Naive B cell (primary cell): ENCODE measurements at places on chromosomes 3 and 15. TPM values are rescaled to one million over a fixed set of nuclear protein-coding genes. Genes with fewer than 3 reads are reported as not detected.

GRCh38 chr3:130779031-130779430 is 32.4 kb upstream of the PIK3R4 start:
- DNase-seq: no peak

DNA sequence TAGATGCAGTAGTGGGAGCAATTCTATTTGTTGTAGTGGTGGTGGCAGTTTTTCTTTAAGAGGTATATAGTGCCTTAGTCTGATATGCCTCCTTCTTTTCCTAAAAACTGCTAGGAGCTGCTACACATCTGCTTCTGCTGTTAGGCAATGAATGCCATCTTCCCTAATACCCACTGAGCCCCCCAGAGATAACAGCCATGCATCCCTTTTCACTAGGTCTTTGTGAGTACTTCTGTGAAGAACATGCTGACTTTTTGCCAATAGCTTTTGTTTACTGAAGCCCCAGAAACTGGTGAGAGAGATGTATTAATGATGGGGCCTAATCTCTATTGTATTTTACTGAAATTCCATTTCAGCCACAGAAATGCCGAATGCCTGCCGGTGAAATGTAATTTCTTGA is 92.6 kb upstream of the CHL1 start:
- DNase-seq: no peak

DNA sequence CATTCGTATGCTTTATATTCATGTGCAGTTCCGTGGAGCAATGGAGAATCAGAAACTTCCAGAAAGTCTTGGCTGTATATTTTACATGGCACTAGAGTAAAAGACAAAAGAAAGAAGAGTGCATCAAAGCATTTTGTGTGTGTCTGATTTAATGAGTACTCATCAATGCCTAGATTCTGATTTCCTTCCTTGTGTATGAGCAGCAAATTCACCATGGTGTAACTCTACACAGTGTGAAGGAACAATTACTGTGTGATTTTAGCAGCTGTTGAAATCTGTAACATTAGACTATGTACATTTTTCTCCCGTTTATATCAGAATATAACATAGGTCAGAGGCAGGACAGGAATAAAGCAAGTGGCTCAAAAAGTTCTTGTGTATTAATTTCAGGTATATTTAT is 102.0 kb upstream of the TSC22D2 start:
- no peak for DNase-seq

GRCh38 chr3:49673121-49673714 is 933 bp upstream of the APEH start:
- no peak for DNase-seq

Gene RYR3
- 0.20 TPM for polyA plus RNA-seq

Gene IGSF11
- not detected for polyA plus RNA-seq

Gene PDHB
- 84.4 TPM for polyA plus RNA-seq
